ENCODE measurements at places on chromosomes 3 and 15. TPM values are rescaled to one million over a fixed set of nuclear protein-coding genes. Genes with fewer than 3 reads are reported as not detected.

LRRC34 gene
- polyA plus RNA-seq, result 1.9 TPM

ITGA11 gene
- polyA plus RNA-seq, result 0.19 TPM

ONECUT1 gene
- 36.2 TPM for polyA plus RNA-seq

WDR72 gene
- 1.7 TPM for polyA plus RNA-seq

TBC1D2B gene
- 13.8 TPM for polyA plus RNA-seq

PP2D1 gene
- not detected for polyA plus RNA-seq

STRA6 gene
- polyA plus RNA-seq, result 0.42 TPM

SLC7A14 gene
- polyA plus RNA-seq, result 0.11 TPM
